A549 treated with RU486 at 1 μM for 4 hours (cell line): ENCODE measurements at places on chromosomes 6 and 20. TPM values are rescaled to one million over a fixed set of nuclear protein-coding genes. Genes with fewer than 3 reads are reported as not detected.

CCDC170 gene
- 0.10 to 0.15 TPM (median 0.12 TPM) in 4 of 5 replicates, not detected in the other for total RNA-seq

CLVS2 gene
- 0.05 to 0.13 TPM (median 0.11 TPM) in 4 of 5 replicates, not detected in the other for total RNA-seq

DACT2 gene
- 0.07 to 0.65 TPM (median 0.25 TPM) in 5 replicates for total RNA-seq

ZNF311 gene
- total RNA-seq: 0.14 to 0.28 TPM (median 0.19 TPM) in 4 of 5 replicates, not detected in the other

BPIFB1 gene
- total RNA-seq: 0.13 to 0.19 TPM in 2 of 5 replicates, not detected in the others

ECT2L gene
- not detected in 5 replicates for total RNA-seq

GSTA2 gene
- total RNA-seq: not detected in 5 replicates

FIG4 gene
- total RNA-seq: 2.7 to 4.8 TPM (median 4.2 TPM) in 5 replicates

CGAS gene
- total RNA-seq: 4.8 to 5.6 TPM (median 5.2 TPM) in 5 replicates

ZNF337 gene
- total RNA-seq: 15.9 to 20.1 TPM (median 17.3 TPM) in 5 replicates

C20orf173 gene
- total RNA-seq: not detected in 5 replicates

PRL gene
- total RNA-seq: not detected in 5 replicates

CHRNA4 gene
- 0.15 to 0.37 TPM (median 0.22 TPM) in 5 replicates for total RNA-seq

PROCR gene
- total RNA-seq: 92.1 to 131 TPM (median 130 TPM) in 5 replicates

PPP1R16B gene
- total RNA-seq: 0.06 to 0.27 TPM (median 0.16 TPM) in 5 replicates

PSMB9 gene
- 13.9 to 21.8 TPM (median 18.1 TPM) in 5 replicates for total RNA-seq

ZFP57 gene
- not detected in 5 replicates for total RNA-seq

RHAG gene
- 0.09 to 0.10 TPM in 2 of 5 replicates, not detected in the others for total RNA-seq

BHLHE23 gene
- total RNA-seq: not detected in 5 replicates
